ENCODE measurements at places on chromosomes 3 and 15.
A peak's percentile ranks its signal among the peaks of the same experiment; 100 is the strongest.

DNA sequence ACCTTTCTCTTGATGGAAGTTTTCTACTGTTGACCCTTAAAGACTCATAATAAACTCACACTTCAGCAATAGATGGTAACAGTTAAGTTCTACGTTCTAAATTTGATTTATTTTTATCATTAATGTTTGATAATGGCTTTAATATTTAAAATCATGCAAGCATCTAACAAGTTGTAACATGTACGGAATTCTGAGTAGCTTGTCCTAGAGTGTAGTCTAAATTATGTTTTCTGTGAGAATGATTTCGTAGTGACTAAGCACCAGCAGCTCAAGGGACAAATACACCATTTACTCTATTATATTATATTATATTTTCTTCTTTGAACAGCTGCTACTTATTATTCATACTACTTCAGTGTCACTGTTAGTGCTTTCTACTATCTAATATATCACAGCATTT, 345.6 kb downstream of the NLGN1 start:
- DNase-seq = no peak

DNA sequence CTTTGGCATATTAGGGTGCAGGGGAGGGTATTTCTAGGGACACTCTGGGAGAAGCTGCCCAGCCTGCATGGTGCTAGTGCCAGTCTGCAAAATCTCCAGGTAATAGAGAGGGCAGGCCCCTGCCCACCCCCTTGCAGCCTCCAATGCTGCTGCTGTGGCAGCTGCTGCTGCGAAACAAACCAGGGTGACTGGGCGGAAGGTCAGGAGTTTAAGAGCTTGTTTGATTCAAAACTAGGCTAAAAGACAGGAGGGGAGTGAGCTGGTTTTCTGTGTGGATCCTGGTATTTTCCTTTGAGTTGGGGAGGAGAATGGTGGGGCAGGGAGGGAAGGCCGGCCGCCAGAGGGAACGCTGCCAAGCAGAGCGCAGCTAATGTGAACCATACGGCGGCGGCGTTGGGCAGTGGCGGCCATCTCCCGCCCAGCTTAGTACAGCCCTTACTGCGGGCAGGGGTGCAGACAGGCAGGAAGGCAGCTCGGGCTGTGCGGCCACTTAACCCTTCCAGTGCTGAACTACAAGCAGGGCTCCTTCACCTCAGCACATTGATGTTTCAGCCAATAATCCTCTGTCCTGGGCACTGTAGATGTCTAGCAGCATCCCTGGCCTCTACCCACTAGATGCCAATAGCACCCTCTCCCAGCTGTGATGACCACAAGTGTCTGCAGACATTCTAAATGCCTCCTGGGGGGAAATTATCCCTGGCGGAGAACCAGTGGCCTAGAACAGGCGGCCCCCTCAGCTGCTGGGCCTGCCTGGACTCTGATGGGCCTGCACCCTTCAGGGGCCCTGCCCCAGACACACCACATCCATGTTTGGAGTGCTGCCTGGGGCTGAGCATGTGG, 125.7 kb downstream of the EEFSEC start:
- DNase-seq = peak; percentile 74

DNA sequence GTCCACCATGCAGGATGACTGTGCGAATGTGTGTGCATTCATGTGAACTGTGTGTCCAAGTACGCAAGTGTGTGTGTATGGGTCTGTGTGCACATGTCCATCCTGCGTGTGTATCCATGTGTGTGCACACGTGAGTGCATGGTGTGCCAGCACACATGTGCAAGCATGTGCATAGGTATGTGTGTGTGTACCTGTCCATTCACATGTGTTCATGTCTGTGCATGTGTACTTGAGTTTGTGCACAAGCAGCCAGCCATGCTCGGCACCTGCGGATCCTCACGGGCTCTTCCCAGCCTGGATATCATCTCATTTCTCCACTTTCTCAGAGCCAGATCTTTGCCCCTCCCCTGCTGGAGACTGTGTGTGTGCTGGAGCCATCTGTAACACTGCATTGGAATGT, 18.7 kb upstream of the PLXNA1 start:
- DNase-seq = no peak

DNA sequence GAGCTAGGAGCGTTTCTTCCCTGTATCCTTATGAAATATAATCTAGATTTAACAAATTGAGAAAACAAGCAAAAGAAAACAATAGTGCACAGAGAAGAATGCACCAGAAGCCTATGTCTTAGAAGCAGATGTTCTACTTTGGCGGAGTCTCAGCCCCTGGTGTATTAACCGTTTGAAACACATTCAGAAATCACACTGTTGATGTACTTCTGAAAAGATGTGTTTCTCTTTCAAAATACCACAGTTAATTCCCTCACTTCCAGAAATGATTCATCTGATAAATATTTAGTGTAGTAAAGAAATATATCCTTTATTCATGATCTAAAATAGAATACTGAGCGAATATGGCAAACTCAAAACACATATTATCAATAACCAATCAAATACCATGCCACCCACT, 77.7 kb downstream of the CBLB start:
- DNase-seq = no peak

GRCh38 chr15:25186411-25186810, 231.6 kb downstream of the SNRPN start:
- DNase-seq = no peak

DNA sequence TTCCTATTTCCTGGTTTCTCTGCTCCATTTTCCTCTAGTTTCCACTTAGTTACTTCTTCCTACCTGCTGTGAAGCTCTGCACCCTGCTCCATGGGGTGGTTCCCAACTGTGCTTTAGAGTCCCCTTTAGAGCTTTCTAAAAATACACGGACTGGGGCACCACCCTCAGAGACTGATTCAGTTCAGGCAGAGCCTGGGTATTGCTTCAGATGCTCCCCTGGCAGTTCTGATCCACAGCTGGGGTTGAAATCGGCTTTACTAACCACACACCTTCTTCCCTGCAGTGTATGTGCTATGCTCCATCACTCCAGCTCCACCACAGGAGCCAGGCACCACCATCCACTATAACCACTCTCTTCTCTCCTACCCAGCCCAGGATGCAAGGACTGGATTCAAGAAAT, 12.6 kb downstream of the ANP32A start:
- DNase-seq = no peak

GRCh38 chr3:131329774-131330173, 51.8 kb upstream of the NUDT16 start:
- DNase-seq = no peak

DNA sequence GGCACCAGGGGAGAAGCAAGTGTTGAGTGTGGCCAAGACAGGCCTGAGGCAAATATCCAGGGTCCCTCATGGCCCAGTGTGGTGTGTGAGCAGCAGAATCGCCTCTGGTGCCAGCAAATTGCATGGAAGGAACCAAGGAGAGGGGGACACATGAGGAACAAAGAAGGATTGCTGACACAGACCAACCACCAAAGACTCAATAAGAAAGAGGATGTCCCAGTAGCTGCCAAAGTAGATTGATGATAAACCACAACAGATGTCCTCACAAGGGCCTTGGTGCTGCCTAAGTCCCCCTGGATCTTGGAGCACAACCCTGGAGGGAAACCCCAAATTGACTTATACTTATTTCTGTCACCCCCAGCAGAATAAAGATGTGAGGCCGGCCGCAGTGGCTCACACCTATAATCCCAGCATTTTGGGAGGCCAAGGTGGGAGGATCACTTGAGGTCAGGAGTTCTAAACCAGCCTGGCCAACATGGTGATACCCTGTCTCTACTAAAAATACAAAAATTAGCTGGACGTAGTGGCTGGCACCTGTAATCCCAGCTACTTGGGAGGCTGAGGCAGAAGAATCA, 10.6 kb downstream of the SRGAP3 start:
- DNase-seq = no peak

GRCh38 chr3:48186631-48187300, 1.5 kb downstream of the CDC25A start:
- no peak for DNase-seq

- no peak for DNase-seq
Observed at GRCh38 chr15:78049691-78050440, 27.6 kb downstream of the TBC1D2B start.

- peak; percentile 49 for DNase-seq
Observed at GRCh38 chr3:186746008-186746407, 28.8 kb downstream of the KNG1 start.

DNA sequence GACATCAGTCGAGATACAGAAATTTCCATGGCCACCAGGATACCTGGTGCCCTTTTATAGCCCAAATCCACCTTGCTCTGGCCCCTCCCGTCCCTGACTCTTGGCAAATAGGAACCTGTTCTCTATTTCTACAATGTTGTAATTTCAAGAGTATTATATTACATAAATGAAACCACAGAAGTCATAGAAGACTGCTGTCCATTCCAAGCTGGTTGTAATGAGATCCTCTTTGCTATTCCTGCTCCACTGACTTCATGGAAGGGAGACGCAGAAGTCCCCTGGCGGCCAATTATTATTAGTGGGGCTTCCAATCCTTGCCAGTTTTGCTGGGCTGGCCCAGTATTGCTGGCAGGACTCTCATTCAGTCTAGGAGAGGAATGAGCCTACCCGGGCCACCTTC, 26.6 kb downstream of the DCP1A start:
- no peak for DNase-seq

GRCh38 chr3:23920151-23920655, 3.3 kb downstream of the RPL15 start:
- DNase-seq = no peak

GRCh38 chr3:23701716-23702597, 103.8 kb upstream of the UBE2E1 start:
- DNase-seq = no peak

DNA sequence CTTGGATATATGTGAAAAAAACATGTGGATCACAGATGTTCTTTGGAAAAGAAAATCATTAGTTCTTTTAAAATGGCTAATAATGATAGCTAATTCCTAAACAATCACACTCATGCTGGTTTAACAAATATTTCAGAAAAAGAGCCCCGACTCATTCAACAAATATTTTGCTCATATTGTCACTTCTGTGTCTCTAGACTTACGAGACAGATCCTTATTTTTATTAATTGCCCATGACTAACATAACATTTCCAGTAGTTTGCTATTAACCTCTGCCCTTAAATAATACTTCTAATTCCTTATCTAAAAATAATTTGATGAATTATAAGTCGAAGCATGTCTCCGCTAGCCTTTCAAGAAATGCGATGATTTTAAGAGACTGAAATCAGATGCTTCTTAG, 70.4 kb downstream of the SATB1 start:
- DNase-seq = no peak

DNA sequence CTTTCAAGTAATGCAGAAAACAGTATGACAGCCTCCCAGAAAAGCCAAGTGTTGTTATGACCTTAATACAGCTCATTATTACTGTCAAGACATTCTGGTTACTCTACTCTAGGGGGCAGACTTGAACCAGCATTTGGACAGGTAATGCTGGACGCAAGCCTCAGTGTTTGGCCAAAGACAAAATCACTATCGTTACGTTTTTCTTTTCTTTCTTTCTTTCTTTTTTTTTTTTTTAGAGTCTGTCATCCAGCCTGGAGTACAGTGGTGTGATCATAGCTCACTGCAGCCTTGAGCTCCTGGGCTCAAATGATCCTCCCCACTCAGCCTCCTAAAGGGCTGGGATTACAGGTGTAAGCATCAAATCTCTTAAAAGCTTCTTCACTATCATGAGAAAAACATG, 29.4 kb upstream of the TMEM45A start:
- DNase-seq = peak; percentile 20

- DNase-seq = no peak
Observed at GRCh38 chr15:68389936-68390817, 41.8 kb downstream of the ITGA11 start.

All from urinary bladder (tissue), 4 donors.